ENCODE measurements at places on chromosomes 1 and 21.
A peak's percentile ranks its signal among the peaks of the same experiment; 100 is the strongest.

DNA sequence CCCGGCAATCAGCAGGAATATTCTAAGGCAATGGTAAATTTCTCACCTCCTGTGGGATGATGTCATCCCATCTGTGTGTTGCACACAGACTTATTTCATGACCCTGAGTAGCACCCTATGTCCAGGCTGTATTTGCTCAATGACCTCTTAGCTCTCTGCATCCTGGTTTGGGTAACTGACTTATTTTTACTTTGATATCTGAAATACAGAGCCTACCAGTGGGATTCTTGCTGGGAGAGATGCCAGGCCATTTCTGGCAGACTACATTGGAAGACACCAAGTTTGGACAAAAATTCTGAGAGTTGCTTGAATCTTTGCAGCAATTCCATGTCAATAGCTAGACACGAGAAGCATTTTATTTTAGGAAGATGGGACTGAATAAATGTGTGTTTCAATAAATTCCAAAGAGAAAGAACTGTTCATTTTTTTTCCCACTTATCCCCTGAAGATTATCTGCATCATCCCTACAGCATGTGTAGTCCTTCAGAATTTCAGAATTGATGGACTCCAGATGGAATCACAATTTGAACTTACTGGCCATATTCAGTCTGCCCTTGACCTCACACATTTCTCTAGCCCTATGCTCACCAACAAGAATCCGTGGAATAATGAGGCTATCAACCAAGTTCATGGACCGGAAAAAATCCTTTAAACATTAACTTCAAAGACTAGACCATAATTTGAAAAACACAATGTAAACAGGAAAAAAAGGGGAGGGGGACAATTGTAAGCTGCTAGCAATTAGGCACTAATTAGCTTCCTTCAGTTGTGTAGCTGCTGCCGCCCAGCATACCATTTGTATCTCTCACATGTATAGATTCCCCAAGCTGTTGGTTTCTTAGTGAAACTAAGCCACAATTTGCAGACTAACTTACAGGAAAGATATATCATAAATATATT, 226.5 kb downstream of the HMCN1 start:
- DNase-seq, result no peak

DNA sequence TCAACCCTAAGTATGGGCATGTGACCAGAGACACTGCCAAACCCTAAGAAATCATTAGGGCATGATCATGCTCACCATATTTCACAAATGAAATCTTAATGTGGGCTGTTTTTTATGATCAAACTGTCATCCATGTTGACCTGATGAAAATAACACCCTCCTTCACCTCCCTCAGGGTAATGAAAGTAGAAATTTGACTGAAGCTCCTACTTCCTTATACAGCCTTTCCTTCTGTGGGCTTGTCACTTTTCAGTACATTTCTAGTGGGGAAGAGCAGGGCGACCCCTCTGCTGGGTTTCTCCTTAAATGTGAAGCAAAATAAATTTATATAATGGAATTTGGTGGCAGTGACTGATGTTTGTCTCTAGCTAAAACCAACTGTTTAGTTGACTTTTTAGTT, 25.9 kb downstream of the IVNS1ABP start:
- DNase-seq, result no peak

GRCh38 chr1:25958465-25958864, 39.4 kb downstream of the PAFAH2 start:
- no peak for DNase-seq

GRCh38 chr1:8497210-8497819, 179.4 kb downstream of the SLC45A1 start:
- no peak for DNase-seq

GRCh38 chr1:209755926-209756614, at the start of gene TRAF3IP3:
TSS of gene TRAF3IP3 (plus strand) at chr1:209756053. CDS start at chr1:209760040, 3,987 bp downstream.
- DNase-seq, result peak; percentile 65
